ENCODE measurements at places on chromosomes 7 and 10.

- DNase-seq, result no peak
Measured at GRCh38 chr7:149868623-149869290, 5.0 kb upstream of the ATP6V0E2 start.

- peak; percentile 30 for DNase-seq
Measured at GRCh38 chr10:60237977-60238758, 151.5 kb downstream of the ANK3 start.

DNA sequence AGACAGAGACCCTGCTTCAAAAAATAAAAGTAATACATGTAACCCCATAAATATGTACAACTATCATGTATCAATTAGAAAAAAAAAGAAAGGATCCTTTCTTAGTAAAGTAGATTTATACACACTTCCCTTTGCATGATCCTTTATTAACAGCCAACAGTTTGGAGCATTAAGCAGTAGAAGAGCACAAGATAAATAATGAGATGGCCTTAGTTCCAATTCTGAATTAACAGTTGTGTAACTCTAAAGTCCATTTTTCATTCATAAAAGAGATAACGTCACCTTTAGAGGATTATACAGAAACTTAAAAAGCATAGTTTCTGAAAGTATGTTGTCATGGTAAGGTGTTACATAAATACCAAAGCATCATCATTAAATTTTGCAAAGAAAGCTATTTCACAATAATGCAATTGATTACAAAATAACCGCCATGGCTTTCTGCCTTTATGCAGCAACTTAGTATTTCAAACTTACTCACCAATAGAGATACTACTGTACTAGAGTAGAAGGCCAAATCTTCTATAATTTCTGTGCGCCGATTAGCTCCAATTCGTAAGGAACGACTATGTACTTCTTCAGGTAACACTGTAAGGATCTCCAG is 40.3 kb downstream of the TNPO3 start:
- peak; percentile 72 for DNase-seq

- no peak for DNase-seq
Measured at GRCh38 chr7:21194936-21195335, 232.9 kb upstream of the SP4 start.

GRCh38 chr7:6607651-6608051 is 7.8 kb upstream of the ZNF853 start:
- no peak for DNase-seq

GRCh38 chr7:30915751-30916150 is 4.1 kb downstream of the AQP1 start:
- no peak for DNase-seq

GRCh38 chr10:18334116-18334867 is 194.1 kb downstream of the CACNB2 start:
- no peak for DNase-seq

DNA sequence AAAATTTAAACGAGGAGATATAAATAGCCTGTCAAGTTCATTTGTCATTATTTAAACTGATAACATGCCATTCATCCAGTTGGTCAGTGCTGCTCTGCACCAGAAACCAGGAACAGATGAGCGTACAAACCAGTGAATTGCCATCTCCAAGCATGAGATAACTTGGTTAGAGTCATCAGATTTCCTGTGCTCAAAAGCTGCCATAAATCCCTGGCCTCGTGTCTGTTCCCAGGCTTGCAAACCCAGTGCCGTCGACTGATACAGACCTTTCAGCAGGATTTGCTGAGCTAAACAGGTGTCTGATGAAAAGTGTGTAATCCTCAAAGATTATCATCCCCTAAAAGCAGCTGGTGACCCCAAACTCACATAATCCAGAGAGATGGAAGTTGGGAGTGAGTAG is 96.0 kb upstream of the SAMD8 start:
- DNase-seq, result no peak

DNA sequence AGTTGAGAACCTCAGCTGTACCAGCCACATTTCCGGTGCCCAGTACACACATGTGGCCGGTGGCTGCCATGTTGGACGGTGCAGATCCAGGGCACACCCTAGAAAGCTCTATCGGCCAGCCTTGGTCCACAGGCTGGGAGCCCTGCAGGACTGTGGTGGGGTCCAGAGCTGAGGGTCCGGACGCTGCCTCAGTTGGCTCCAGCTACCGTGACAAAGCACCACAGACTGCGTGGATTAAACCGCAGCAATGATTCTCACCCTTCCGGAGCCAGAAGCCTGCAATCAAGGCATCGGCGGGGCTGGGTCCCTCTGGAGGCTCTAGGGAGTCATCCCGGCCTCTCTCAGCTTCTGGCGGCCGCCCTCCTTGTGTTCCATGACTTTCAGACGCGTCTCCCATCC is 50.1 kb downstream of the PDGFA start:
- no peak for DNase-seq

GRCh38 chr7:113086431-113086888 is at the start of gene GPR85:
GPR85 (minus strand) TSS chr7:113086827; CDS start chr7:113084721, 2,106 bp downstream.
- DNase-seq, result no peak

DNA sequence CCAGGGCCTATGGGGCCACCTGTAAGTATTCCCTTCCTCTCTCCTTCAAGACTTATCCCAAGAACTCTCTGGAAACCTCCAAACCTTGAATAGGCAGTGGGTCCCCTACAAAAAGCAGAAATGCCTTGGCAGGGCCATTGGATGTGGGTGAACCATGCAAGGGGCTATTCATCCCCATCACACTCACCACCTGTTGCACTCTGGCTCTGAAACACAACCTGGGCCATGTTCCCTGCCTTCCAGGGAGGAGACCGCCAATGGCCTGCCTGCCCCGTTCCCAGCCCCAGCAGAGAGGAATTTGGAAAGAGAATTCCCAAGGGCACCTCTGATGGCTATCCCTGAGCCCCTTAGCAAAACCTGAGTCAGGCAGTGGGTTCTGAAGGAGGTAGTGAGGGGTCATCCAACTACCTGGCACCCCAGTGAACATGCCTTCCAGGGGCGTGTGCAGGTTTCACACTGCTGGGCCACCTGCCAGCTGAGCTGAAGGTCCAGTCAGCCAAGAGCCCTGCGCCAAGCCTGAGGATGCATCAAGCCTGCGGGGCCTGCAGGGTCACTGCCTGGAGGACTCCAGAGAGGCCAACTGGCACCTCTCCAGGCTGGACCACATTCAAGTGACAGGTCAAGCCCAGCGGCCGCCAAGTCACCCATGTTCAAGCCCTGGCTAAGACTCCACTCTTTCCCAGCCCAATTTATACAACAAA is 101.3 kb downstream of the COL13A1 start:
- no peak for DNase-seq

- DNase-seq, result no peak
Measured at GRCh38 chr10:60086421-60086820, 180.1 kb upstream of the CCDC6 start.

- no peak for DNase-seq
Measured at GRCh38 chr7:132200141-132200540, 376.1 kb downstream of the PLXNA4 start.

GRCh38 chr10:3946234-3947229 is 161.5 kb upstream of the KLF6 start:
- DNase-seq, result no peak

- DNase-seq, result no peak
Measured at GRCh38 chr7:115211171-115211570, 289.3 kb downstream of the MDFIC start.

- peak; percentile 40 for DNase-seq
Measured at GRCh38 chr10:8053446-8054243, 843 bp upstream of the GATA3 start.

GRCh38 chr10:127157089-127157488 is 39.3 kb downstream of the INSYN2A start:
- DNase-seq, result no peak

GRCh38 chr10:103648251-103648635 is 154.7 kb downstream of the NEURL1 start:
- DNase-seq, result no peak
